Cardiac fibroblast (primary cell): ENCODE measurements at places on chromosomes 6 and 20.

- peak; percentile 73 for DNase-seq
These were observed 4.6 kb downstream of the MAP3K4 start for GRCh38 chr6:160996131-160996601.

GRCh38 chr20:32521780-32522525 is 63.2 kb downstream of the NOL4L start:
- DNase-seq, result peak; percentile 71

DNA sequence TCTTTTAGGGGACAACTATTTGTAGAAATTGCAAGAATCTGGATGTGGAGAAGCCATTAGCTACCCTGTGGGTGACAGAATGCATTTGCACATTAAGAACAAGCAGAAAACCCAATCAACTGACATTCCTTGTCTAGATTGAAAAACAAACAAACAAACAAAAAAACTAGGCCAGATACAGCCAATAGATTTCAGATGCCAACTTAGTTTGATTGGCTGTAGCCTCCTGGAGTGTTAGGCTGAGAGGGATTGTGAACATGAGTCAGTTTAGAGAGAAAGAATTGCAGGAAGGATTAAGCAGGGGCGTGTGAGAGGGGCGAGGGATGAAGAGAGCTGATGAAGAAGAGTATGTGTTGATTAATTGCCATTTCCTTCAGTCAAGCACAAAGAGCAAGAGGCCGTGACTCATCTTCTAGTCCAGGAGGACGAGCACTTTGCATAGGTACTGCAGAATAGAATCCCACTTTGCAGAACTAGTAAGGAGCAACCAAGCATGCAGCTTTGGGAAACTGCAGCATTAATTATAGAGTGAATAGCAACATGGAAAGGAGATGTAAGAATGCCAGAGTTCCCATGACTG is 188.0 kb upstream of the RAB32 start:
- no peak for DNase-seq

- DNase-seq, result no peak
These were observed 22.2 kb downstream of the ZDHHC14 start for GRCh38 chr6:157402996-157403685.

GRCh38 chr6:119676961-119677360 is 327.4 kb upstream of the MAN1A1 start:
- DNase-seq, result no peak

GRCh38 chr6:125098253-125098652 is 55.3 kb upstream of the TPD52L1 start:
- no peak for DNase-seq

DNA sequence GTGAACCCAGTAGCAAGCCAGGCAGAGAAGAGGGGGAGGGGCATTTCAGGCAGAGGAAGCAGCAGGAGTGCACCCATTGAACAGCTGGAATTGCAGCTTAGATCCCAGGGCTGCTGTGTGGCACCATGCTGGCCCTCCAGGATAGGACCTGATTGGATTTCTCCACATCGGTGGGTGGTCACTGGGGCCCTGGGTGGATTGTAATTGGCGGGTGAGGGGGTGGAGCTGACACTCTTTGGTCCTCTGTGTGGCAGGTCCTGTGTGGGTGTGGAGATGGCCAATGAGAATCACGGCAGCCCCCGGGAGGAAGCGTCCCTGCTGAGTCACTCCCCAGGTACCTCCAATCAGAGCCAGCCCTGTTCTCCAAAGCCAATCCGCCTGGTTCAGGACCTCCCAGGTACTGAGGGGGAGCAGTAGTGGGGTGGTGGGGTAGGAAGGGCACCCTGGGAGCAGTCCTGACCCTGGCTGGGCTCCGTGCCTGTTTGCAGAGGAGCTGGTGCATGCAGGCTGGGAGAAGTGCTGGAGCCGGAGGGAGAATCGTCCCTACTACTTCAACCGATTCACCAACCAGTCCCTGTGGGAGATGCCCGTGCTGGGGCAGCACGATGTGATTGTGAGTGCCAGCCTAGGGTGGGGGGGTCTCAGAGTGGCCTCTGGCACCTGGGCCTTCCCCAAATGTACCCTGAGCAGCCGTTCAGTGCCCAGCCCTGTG is 4.4 kb downstream of the PCIF1 start:
- no peak for DNase-seq

DNA sequence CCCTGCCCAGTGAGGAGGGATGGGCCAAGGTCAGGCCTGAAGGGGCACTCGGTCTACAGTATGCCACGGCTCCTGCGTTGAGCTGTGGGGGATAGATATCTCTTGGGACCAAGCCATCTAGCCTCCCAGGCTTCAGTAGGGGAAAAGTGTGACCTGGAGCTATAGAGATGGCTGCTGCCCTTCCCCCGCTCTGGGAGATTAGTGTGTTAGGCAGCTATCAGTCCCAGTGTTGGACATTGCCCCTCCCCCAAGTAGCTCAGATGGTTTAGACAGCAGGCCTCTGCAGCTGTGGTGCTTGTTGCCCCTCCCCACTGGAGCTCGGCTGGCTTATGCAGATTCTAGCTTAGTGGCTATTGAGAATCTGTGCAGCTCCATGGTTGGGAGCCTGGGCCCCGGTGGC is 56.8 kb downstream of the KHDRBS2 start:
- DNase-seq, result no peak
